ENCODE measurements at places on chromosomes 7 and 10.

DNA sequence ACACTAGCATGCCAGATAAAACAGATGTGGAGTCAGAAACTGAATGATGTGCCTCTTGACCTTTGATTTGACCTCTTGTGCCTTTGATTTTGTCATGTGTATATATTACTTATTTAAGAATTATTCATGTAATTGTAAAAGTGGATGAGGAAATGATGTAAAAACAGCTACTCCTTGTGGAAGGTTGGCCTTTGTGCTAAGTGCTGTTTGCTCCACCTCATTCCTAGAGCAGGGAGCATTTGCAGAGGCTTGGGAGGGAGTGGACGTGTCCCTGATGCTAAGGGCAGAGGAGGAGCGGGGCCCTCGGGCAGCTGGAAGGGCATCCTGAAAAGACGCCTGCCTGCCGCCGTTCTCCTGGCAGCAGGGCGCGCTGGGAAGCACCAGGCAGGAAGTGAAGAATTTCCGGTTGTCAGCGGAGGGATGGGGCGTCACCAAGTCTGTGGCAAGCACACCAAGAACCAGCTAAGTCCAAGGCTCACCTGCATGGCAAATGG, 197.6 kb upstream of the ZNF32 start:
- H3K4me3 ChIP-seq: no peak overlapping the region
- H3K4me1 ChIP-seq: no peaks in the 10 kb centered on the region
- no peak overlapping the region for H3K27ac ChIP-seq
- no peaks in the 10 kb centered on the region for H3K36me3 ChIP-seq

DNA sequence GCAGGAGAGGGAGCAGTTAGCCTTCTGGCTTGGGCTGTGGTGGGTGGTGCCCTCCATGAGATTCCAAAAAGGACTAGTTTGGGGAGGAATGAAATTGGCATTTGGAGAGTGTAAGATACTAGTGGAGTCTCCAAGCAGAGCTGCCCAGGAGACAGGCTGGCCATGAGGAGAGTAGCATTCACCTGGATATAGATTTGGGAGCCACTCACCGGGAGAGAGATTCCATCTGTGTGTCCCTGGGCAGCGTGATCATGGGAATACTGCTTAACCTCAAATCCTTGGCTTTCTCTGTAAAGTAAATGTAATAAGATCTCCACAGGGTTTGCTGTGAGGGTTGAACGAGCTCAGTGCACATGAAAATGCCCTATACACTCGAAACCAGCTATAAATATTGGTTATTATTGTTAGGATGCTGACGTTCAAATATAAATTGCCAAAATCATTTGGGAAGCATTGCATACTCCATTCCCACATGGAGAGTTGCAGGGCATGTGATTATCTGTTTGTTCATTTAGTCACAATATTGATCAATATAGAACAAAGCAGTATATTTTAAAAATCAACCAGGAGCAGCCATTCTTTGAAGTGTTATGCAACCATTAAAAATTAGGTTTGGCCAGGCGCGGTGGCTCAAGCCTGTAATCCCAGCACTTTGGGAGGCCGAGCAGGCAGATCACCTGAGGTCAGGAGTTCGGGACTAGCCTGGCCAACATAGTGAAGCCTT, 143.7 kb downstream of the CUX1 start:
- peaks cover 53% of the 10 kb centered on the region for H3K4me1 ChIP-seq
- no peak for DNase-seq
- peak overlapping the region; percentile 93 for H3K27ac ChIP-seq
- H3K36me3 ChIP-seq: no peaks in the 10 kb centered on the region
- no peaks in the 10 kb centered on the region for H3K27me3 ChIP-seq

- no peak for DNase-seq
- H3K4me1 ChIP-seq: no peaks in the 10 kb centered on the region
- H3K27ac ChIP-seq: no peak overlapping the region
- no peaks in the 10 kb centered on the region for H3K36me3 ChIP-seq
Measured at GRCh38 chr10:3676564-3676963, 108.4 kb downstream of the KLF6 start.

DNA sequence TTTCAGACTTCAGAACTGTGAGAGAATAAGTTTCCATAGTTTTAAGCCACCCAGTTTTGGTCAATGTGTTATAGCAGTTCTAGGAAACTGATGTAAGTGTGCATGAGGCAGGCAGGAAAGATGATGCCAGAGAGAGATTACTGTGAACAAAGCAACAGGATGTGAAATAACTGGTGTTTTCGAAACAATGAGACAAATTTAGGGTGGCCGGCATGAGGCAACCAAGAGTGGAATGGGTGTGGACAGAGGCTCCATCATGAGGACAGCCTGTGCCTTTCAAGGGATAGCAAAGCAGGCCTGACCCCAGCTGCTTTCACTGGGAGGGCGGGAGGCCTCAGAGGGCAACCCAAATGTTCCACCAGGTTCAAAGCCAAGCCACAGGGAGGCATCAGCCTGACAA, 67.3 kb upstream of the UCN3 start:
- no peaks in the 10 kb centered on the region for H3K36me3 ChIP-seq
- no peak overlapping the region for H3K27ac ChIP-seq
- DNase-seq: peak; percentile 75
- H3K27me3 ChIP-seq: no peaks in the 10 kb centered on the region

DNA sequence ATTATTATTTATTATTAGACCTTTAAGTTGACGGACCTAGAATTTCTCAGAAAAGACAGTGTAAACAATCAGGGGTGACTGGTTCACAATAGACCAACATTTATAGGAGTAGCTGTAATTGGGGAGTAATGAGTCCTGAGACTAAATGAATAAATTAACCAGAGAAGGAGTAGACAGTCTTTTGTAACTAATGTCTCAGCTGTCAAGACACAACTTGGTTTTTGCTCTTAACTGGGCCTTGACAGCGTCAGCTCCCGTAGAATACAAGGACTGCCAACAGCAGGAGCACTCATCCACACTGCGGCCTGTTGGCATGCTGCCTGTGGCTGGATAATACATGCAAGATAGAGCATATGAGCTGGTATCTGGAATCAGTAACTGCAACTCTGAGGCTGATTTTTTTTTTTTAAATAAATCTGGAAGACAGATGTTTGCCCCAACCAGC, 123.9 kb downstream of the CACNA2D1 start:
- peak overlapping the region; percentile 72 for H3K27ac ChIP-seq
- no peaks in the 10 kb centered on the region for H3K36me3 ChIP-seq
- peak; percentile 91 for DNase-seq
- no peaks in the 10 kb centered on the region for H3K27me3 ChIP-seq

DNA sequence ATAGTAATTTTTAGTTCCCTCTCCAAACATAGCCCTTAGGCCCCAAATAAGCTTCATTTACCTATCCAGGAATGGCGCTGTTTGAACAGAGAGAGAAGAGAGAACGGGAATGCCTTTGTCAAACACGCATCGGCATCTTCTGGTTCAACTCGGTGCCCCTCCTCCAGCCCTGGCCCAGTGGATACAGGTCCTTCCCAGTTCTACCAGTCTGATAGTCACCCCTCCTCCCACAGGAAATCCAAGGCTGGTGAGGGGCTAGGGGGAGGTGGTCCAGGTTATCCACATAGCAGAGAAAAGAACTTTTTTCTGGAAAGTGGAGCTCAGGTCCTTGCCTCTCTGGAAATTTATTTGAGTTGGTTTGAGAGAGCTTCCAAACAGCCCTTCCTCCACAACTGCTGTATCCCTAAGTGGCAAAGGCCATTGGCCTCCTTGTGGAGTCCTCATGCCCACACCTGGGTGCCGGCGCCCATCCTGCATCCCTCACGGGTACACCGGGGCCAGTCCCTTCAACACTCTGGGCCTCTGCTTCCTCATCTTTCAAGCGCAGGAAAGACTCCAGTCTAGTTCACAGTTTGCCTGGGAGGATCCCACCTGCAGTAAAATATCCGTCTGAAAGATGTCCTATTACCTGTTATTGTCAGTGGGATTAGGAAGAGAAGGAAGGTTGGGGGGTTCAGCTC, 287.4 kb downstream of the CELF2 start:
- H3K27ac ChIP-seq: no peak overlapping the region
- DNase-seq: no peak
- peaks cover 15% of the 10 kb centered on the region for H3K36me3 ChIP-seq
- H3K4me3 ChIP-seq: no peak overlapping the region
- H3K4me1 ChIP-seq: no peaks in the 10 kb centered on the region

DNA sequence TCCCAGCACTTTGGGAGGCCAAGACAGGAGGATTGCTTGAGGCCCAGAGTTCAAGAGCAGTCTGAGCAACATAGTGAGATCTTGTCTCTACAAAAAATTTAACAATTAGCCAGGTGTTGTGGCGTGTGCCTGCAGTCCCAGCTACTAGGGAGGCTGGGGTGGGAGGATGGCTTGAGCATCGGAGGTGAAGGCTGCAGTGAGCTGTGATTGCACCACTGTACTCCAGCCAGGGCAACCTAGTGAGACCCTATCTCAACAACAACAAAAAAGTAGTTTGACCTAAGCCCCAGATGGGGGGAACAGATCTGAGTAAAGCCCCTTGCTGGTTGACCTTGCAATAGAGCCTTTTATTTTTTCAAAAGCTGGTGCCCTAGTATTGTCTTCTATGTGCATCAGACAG, 15.6 kb upstream of the CCSER2 start:
- no peak for DNase-seq
- no peaks in the 10 kb centered on the region for H3K4me1 ChIP-seq
- H3K4me3 ChIP-seq: no peak overlapping the region

- no peak for DNase-seq
- no peak overlapping the region for H3K27ac ChIP-seq
- peaks cover 4% of the 10 kb centered on the region for H3K36me3 ChIP-seq
- no peaks in the 10 kb centered on the region for H3K27me3 ChIP-seq
- H3K4me1 ChIP-seq: peaks cover 7% of the 10 kb centered on the region
Measured at GRCh38 chr10:121478556-121478955, 119.7 kb downstream of the FGFR2 start.

GRCh38 chr7:37081436-37081835, 357.1 kb upstream of the AOAH start:
- H3K27ac ChIP-seq: no peak overlapping the region
- H3K4me3 ChIP-seq: no peak overlapping the region
- H3K4me1 ChIP-seq: no peaks in the 10 kb centered on the region
- no peaks in the 10 kb centered on the region for H3K27me3 ChIP-seq

GRCh38 chr10:61653699-61654098, 9.0 kb upstream of the CABCOCO1 start:
- DNase-seq: no peak
- H3K27me3 ChIP-seq: no peaks in the 10 kb centered on the region
- no peak overlapping the region for H3K27ac ChIP-seq

GRCh38 chr10:118495499-118495898, 99.9 kb downstream of the PRLHR start:
- no peaks in the 10 kb centered on the region for H3K4me1 ChIP-seq
- no peak overlapping the region for H3K4me3 ChIP-seq
- no peaks in the 10 kb centered on the region for H3K36me3 ChIP-seq

DNA sequence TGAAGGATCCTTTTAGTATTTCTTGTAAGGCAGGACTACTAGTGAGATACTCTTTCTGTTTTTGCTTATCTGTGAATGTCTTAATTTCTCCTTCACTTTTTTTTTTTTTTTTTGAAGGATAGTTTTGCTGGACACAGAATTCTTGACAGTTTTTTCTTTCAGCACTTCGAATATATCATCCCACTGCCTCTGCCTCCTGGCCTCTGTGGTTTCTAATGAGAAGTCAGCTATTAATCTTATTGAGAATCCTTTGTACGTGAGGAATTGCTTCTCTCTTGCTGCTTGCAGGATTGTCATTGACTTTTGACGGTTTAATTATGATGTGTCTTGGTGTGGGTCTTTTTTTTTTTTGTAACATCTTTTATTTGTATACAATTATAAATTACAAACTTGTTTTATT, 12.6 kb upstream of the WAC start:
- no peaks in the 10 kb centered on the region for H3K4me1 ChIP-seq
- H3K27ac ChIP-seq: no peak overlapping the region
- no peak overlapping the region for H3K4me3 ChIP-seq
- no peak for DNase-seq
- no peaks in the 10 kb centered on the region for H3K27me3 ChIP-seq
- H3K36me3 ChIP-seq: peaks cover 8% of the 10 kb centered on the region

GRCh38 chr10:42755556-42756093, 27.0 kb upstream of the BMS1 start:
- peaks cover 33% of the 10 kb centered on the region for H3K27me3 ChIP-seq
- H3K4me3 ChIP-seq: peak overlapping the region; percentile 64
- H3K36me3 ChIP-seq: no peaks in the 10 kb centered on the region
- H3K4me1 ChIP-seq: peaks cover 20% of the 10 kb centered on the region

GRCh38 chr10:99531026-99531695, 1.6 kb upstream of the NKX2-3 start:
- peak; percentile 86 for DNase-seq
- H3K4me1 ChIP-seq: peaks cover 13% of the 10 kb centered on the region
- peaks cover 4% of the 10 kb centered on the region for H3K36me3 ChIP-seq
- H3K27ac ChIP-seq: peak overlapping the region; percentile 94
- H3K4me3 ChIP-seq: peak overlapping the region; percentile 78

DNA sequence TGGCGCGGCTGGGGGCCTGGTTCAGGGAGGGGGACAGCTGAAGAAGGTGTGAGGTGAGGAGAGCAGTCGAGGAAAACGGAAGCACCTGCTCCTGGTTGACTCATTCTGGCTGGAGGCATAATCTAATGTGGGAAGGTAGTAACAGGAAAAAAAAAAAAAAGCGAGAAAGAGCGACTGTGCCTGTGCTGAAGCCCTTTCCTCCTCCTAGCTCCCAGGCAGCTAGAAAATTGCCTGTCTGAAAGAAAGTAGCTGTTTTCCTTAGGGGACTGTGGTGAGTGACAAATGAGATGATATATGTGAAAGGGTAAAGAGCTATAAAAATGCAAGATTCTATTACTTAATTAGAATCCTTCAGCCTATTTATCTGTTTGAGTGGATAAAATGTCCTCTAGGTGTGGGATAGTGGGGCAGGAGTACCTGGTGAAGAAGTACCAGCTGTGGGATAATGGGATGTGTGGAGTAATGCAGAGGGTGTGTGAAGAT, 4.9 kb upstream of the MEST start:
- H3K4me3 ChIP-seq: peak overlapping the region; percentile 30

DNA sequence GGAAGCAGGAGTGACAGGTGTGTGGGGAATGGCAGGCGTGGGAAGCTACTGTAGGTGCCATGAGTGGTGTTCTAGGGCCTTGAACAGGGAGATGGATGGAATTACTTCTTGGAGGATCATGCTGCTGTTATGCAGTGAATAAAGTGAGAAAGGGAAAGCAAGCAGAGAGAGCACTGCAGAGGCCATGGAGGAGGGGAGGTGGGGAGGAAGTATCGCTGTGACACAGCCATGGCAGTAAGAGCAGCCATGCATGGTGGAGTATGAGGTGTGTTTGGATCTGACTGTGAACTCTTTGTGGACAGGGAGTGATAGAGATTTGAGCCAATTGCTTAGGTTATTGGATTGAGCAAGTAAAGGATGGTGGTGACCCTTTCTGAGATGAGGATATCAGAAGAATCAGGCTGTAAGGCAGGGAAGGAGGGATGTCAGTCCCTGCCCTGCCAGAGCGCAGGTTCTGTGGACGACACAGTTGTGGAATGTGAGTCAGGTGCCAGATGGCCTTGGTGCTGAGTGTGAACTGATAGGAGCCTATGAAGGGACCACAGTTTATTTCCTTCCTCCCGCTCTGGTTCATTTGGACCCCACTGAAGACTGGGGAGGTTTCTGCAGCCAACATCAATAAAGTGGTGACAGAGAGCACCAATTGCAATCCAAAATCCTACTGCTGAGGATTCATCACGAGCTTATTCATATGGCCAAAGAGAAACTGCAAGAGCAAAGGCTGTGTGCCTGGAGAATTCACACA, 105.5 kb upstream of the TMEM72 start:
- no peak overlapping the region for H3K4me3 ChIP-seq
- no peaks in the 10 kb centered on the region for H3K36me3 ChIP-seq
- no peak overlapping the region for H3K27ac ChIP-seq
- no peak for DNase-seq

Measured in sigmoid colon (tissue), 7 donors.